Fibroblast of skin of left biceps (primary cell): ENCODE measurements at places on chromosomes 3 and 15.

DNA sequence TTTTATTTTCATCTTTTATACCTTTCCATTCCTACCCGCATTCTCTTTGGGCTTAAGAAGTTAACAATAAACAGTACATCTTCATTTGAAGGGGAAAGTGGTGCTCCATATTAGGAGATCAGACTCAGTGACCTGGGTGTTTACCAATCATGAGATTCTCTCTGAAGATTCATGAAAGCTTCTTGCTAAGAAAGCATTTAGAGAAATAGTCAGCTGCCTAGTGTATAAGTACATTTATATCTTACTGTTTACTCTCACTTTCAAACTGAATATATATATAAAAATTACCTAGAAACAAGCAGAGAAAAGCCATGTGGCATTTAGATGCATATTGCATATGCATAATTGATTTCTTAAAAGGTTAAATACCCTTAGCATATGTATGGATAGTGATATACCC, 100.5 kb downstream of the KCNH8 start:
- DNase-seq = no peak

DNA sequence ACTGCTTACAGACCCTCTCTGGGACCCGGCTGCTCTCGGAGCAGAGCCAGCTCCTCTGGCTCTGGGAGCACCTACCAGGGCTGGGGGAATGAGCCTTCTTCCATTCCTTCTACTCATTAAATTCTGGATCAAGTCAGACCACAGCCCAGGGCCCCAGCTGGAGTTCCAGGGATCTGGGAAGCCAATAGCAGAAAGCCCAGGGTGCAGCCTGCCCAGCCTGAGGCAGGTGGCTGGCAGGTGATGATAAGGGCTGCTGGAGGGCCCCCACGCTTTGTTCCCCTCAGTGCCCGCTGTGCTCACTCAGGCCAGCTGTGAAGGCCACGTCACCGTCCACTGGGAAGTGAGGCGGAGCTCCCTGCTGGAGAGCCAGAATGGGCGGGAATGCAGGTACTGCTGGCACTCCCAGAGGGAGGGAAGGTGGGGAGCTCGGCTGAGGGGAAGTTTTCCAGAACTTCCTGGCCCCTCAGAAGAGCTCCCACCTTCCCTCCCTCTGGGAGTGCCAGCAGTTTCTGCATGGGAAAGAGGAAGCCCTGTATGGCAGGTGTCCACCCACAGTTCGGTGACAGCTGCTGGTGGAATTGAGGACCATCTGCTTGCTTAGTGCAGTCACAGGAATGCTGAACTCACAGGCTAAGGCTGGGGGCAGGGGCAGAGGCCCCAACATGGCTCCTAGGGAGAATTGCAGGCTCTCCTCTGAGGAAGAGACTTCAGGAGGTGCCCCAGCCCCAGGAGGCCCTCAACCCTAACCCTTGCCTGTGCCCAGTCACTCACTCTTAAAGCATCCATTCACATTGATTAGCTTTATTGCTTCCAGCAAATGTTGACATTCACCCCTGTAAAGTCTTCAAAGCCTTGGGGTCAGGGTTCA, 12.6 kb upstream of the RTP3 start:
- DNase-seq = no peak

DNA sequence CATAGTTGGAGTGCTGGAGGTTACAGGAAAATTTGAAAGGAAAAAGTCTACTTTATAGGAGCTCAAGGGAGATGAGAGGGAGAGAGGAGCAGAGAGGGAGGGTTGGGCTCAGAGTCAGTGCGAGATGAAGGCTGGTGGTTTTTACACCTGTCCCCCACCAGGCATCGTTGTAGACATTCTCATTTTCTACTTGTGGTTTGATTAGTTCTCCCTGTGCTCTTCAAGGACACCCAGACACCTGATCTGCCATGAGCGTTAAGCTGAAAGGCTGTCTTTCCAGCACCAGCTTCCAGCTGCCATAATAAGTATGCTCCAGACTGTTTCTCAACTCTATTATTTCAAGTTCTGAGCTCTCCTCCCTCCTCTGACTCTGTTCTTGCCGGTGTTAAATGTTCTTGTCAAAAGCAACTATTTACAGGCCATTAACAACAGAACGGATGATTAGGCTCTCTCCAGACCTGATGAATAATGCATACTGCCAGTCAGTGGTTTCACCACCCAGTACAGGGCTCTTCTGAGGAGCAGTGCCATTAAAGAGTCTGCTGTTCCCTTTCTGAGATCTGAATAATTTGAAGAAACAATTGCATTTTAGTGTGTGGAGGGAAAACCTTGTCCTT, 514.6 kb upstream of the MCTP2 start:
- DNase-seq = no peak

DNA sequence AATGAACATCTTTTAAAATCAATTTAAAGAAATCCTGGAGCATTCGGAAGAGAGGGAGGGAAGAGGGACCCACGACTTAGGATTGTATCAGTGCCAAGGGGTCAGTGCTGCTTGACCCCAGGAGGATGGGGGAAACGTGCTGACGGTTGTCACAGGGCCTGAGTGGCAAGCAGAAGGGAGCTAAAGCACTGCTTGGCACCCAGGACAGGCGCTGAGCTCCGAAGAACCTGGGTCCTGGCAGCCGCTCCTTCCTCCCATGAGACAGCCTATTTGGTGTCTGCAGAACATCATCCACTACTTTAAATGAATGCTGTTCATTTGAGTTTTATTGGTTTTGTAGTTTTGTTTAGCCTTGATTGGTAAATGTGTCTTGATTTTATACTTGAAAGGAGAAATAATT, 54.5 kb downstream of the RGMA start:
- DNase-seq = no peak

- DNase-seq = no peak
These were observed 291.6 kb downstream of the IL20RB start for GRCh38 chr3:137249311-137249940.

- DNase-seq = no peak
These were observed 32.1 kb downstream of the KIF7 start for GRCh38 chr15:89623165-89623564.
